ENCODE measurements at places on chromosomes 3 and 15.

DNA sequence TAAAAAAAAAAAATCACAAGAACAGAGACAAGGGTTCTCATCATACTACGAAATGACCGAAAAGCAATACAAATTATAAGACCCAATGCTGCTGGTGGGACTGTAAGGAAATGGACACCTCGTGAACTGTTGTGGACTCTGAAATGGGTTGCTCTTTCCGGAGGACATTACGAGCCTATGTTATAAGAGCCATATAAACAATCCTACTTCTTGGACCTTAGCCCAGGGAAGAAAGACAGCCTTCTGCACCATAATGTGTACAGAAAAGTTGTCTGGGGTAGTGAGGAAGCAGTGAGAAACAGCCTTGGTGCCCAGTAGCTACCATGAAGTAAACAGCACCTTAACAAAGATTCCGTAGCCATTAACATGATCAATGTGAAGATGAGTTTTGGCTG, 2.7 kb downstream of the SLC22A14 start:
- DNase-seq = no peak

GRCh38 chr3:194404365-194405140, 5.5 kb upstream of the GP5 start:
- DNase-seq = peak; percentile 76

GRCh38 chr3:195401943-195402342, 40.9 kb downstream of the ACAP2 start:
- DNase-seq = peak; percentile 96

DNA sequence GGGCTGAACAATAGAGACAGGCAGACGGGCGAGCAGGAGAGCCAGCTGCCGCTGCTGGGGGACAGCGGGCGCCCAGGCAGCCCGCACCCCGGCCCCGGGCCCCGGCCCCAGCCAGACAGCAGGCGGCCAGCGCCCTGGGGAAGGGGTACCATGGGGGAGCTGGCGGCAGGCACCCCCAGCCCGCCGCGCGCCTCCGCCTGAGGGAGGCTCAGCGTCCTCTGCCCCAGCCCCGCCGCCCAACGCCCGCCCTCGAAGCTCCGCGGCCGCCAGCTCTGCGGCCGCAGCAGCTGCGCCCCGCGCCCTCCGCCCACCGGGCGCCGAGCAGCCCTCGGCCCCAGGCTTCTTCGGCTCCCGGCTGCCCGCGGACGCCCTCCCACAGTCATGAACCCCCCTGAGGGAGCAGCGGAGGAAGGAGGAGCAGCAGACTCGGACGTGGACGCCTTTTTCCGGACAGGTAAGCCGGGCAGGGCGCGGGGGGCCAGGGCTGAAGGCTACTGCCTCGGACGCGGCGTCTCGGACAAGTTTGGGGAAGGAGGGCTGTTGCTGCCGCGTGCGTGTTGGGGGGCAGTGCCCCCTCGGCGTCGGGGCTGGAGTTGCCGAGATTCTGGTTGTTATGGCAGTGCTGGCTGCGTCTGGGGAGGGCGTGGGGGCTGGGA, 41.6 kb upstream of the ROPN1 start:
- DNase-seq = no peak

GRCh38 chr3:149554826-149555225, 80.3 kb downstream of the TM4SF4 start:
- peak; percentile 38 for DNase-seq

DNA sequence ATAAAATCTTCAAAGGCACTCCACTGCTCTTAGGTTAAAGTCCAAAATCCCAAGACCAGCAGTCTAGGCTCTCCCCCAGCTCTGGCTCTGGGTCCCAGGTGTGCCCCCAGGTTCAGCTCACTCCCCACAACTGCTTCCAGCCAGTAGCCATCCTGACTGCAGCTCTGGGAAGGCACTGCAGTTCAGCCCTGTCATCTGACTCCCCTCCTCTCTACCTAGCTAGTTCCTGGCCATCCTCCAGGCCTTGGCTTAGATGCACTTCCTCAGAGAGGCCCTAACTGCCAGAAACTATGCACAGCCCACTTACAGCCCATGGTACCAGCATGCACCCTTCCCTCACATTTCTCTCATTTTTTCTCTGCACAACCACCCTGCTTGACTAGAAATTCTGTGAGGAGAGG, 25.5 kb downstream of the TBC1D2B start:
- no peak for DNase-seq

GRCh38 chr3:72559385-72559784, 288.9 kb downstream of the SHQ1 start:
- DNase-seq = no peak

DNA sequence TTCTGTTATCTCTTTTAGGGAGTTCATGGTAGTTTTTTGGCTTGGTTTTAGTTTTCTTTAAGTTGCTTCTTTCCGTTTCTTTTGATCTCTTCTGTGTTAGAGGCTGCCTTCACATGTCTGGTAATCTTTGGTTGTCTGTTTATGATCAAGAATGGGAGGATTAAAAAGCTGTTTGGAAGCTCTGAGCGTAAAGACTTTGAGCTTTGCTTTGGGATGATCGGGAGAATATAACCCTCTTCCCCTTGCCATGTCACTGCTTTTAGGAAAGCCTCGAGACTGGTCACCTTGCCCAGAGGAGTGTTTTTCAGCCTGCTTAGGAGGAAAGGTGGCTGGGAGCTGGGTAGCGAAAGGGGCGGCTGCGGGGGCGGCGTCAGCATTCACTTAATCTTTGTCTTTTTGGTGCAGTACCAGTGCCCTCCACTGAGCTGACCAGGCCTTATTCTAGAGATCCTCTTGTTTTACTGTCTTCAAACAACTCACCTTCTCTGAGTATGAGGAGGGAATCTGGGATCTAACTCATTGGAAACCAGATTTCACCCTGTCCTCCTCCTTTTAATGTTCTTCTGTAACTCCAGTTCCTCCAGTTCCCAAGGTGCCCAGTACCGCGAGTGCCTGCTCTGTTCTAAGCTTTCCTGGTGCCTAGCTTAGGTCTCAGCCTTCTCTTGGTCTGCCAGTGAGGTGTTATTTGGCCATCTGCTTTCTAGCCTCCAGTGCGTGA, 15.5 kb downstream of the TATDN2 start:
- DNase-seq = no peak

DNA sequence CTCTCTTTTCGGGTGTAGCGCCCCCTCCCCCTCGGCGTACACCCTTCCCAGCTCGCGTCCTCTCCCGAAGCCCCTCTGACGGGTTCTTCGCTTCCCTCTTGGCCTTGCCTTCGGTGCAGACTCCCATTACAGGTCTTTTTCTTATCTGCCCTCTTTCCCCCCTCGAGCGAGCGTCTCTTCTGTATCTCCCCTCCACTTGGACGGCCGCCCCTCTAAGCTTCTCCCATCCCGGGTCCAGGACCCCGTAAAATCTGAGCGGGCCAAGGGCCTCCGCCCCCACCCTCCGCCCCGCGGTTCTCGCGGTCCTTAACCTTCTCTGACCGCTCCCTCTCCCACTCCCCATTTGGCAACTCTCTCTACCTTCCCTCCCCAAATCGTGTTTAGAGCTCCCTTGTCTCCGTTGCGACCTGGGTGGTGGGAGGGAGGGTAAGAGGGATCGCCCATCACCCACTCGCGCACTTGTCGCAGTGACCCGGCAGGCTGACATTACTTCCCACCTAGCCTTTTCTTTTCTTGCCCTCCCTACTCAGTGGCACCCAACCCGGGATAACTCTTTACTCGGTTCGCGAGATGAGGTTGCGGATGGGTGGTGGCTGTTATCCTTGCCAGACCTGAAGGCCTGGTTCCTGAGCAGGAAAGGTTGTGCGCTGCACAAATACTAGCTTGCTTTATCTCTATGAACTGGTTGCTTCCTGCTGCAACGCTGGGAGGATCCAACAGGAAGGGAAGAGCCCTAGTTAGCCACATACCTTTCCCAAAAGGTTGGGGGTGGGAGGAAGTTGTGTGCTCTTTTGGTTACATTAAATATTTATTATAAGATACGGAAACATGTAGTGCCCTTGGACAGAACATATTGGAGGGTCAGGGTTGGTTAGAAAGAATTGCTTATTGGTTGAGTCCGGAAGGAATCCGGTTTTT, 922 bp downstream of the RAB11A start:
- DNase-seq = peak; percentile 3

DNA sequence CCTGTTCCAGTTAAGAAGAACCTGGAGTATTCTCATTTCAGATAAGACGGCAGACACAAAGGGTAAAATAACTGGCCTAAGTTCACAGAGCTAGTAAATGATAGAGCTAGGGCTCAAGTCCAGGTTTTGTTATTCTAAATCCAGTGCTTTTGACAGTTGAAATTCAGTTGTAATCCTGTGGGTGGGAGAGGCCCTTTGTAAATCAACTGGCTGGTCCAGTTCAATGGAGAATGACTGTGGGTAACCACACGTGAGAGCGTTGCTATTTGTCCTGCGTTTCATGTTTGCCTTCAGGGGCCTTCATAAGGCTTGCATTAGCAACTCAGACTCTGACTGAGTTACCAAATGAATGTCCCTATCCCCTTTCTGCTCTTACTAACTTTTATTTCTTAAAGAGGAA, 24.2 kb upstream of the CD96 start:
- no peak for DNase-seq

All from NCI-H774 (cell line).